ENCODE measurements at places on chromosomes 16 and 17.

GRCh38 chr16:10776280-10776679 lies 32.6 kb downstream of the NUBP1 start:
- no peak for DNase-seq

DNA sequence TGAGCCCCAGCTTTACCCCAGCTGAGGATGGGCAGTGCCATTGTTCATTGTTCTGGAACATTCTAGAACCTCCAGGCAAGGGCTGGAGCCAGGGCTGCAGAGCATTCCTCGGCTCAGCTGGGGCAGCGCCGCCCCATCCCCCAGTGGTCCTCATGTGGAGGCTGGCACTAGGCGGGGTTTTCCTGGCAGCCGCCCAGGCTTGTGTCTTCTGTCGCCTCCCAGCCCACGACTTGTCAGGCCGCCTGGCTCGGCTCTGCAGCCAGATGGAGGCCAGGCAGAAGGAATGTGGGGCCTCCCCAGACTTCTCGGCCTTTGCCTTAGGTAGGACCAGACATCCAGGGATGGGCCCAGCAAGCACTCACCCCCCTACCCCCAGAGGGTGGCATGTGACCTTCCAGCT lies at the start of gene TMEM95:
TSS of gene TMEM95 (plus strand) at position 104 of the 400 bp plus-strand sequence. CDS start at position 153, 49 bp downstream.
- DNase-seq, result no peak

- no peak for DNase-seq
Observed at GRCh38 chr17:19644493-19645210, 3.9 kb upstream of the ALDH3A2 start.

DNA sequence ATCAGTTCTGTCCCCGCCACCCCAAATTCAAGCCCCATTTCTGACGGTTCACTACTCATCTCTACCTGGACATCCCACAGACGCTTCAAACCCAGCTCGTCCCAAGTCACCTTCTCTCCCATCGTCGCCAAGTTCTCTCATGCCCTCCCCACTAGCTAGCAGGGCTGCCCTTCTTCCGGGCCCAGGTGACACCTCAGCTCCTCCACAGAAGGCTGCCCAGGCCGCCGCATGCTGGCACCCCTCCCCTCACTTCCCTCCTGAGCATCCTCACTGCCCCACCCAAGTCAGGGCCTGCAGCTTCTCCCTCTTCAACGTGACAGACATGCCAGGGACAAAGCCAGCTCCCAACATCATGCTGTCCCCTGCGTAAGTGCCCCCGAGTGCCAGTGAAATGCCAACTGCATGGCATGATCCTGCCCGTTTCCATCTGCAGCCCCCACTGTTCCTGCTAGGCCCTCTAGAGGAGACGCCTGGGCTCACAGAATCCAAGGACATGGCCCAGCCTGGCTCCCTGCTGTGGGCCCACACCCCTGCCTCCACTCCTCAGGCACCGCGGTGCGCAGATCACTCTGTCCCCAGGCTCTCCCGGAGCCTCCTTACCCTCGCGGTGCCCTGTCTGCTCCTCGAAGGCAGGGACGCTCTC lies 5.9 kb downstream of the CYB561 start:
- DNase-seq, result no peak

- DNase-seq, result no peak
Observed at GRCh38 chr17:71937914-71938313, 182.9 kb upstream of the SOX9 start.

DNA sequence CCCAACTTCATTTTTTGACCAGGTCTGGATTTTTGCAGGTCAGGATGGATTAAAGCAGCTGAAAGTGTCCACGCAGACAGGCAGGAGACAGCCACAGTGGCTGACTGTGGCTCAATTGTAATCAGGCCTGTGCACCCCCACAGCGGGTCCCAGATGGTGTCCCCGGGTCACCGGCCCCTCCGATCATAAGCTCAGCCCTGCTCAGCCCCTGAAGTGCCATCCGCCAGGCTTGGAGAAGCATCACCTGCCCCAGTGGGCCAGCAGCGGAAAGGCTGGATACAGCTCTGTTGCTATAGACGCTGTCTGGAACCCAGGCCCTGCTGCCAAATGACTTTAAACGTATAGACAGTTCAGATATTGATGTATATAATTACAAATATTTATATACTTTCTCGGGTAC lies 60.6 kb downstream of the RPH3AL start:
- DNase-seq, result no peak

DNA sequence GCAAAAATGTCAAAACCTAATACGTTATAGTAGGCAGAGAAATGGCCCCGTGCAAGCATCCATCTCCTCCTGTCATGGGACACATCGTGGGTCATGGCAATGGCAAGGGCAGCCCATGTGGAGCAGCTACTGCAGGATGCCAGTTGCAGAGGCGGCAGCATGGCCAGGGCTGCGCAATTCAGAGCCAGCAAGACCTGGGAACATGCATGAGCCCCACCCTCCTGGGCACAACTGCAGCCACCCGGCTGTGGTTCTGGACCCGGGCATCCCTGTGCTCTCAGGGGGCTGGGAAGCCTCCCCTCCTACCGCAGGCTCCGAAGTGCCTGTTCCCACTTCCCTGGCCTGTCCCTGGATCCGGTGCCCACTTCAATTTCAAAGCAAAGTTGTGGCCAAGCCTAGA lies 203.6 kb downstream of the CPPED1 start:
- DNase-seq, result no peak

GRCh38 chr17:70369391-70369790 lies 200.1 kb downstream of the KCNJ2 start:
- DNase-seq, result no peak

DNA sequence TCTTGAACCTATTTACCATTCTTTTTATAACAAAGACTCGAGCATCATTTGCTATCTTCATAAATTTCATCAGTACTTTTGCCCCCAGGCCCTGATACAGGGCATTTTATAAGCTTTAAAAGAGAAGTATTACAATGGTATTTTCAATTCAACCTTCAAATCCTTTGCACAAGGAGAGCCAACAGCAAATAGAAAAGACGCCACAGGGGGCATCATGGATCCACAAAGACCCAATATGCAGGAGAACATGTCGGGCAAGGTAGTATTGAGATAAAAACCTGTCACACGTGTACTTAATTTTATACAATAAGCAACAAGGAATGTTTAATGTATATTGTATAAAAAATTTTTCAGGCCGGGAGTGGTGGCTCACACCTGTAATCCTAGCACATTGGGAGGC lies 10.2 kb downstream of the MAP3K14 start:
- no peak for DNase-seq

- no peak for DNase-seq
Observed at GRCh38 chr17:70121126-70121525, 46.1 kb downstream of the KCNJ16 start.

DNA sequence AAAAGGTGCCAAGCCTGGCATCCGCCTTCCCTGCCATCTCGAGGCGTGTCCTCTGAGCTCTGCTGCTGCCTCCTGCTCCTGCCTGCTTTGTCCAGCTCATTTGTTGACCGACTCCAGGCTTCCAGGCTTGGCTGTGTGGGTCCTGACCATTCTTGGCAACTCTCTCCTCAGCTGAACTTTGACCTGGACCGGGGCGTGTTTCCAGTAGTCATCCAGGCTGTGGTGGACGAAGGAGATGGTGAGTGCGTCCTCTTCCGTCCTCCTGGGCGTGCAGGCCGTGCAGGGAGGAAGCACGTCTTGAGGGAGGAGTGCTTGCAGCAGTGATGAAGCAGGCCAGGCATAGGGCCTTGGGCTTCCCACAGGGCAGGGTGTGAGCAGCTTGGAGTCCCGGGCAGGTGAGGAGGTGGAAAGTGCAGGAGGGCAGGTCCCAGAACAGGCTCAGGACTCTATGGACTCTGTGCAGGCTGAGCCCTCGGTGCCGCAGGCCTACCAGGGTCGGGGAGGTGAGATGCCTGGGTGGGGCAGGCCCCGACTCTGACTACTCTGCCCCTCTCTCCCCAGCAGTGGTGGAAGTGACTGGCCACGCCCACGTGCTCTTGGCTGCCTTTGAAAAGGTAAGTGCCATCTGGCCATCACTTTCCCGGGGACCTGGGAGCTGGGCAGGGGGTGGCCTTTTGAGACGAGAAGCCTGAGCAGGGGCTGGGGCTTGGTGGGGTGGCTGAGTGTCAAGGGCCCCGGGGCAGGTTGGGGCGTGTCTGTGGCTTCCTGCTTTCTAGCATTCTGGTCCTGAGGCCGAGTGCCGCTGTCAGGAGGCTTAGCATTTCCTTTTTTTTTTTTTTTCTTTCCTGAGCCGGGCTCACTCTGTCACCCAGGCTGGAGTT lies 28.6 kb upstream of the NUDT16L1 start:
- peak; percentile 21 for DNase-seq

GRCh38 chr17:73201215-73202069 lies 8.6 kb downstream of the COG1 start:
- DNase-seq, result no peak

DNA sequence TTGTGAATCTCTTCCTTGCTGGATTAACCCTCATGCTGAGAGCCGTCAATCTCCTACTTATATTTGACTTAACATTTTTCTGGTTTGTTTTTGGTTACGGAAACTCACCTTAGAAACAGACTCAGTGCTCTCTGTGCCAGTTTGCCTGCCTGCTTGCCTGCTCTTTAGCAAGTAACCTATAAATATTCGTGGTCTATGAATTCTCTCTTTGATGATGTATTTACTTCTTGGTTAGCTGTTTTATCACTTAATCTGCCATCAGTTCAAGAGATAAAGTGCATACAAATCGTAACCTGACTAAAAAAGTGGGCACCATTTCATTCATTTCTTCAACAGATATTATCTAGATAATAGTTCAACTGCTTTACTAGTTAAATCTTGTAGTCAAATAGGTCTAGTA lies 26.7 kb downstream of the CYB5B start:
- no peak for DNase-seq

DNA sequence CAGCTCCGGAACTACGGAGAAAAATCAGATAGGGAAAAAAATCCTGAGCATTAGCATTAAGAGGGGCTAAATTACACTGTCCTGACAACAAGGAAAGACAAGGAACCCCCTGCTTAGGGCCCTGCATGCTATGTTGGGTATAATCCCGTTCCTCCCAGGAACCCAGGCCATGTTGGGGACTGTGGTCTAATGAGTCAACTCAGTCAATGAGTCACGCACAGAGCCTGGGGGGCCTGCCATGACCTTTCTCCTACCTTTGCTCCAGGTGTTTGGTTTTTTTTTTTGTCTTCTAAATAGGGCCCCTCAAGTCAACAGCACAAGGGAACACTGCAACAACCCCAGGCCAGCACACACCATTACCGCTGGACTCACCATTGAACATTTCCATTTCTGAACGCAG lies 8.9 kb upstream of the ZNF200 start:
- DNase-seq, result no peak

DNA sequence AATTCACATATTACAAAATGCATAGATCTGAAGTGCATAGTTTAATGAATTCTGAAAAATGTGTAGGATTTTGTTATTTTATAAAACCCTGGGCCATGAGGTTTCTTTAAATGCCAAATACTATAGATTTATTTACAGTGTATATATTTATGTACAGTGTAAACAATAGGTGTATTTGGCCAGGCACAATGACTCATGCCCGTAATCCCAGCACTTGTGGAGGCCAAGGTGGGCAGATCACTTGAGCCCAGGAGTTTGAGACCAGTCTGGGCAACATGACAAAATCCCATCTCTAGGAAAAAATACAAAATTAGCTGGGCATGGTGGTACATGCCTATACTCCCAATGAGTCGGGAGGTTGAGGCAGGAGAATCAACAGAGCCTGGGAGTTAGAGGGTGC lies 249.4 kb downstream of the PRKCA start:
- no peak for DNase-seq

Data from stimulated activated CD8-positive, alpha-beta memory T cell treated with anti-CD3 and anti-CD28 coated beads, Interleukin-4, amount 100 ng/mL, for 1 hour (primary cell).